ENCODE measurements at places on chromosomes 2 and 18.

DNA sequence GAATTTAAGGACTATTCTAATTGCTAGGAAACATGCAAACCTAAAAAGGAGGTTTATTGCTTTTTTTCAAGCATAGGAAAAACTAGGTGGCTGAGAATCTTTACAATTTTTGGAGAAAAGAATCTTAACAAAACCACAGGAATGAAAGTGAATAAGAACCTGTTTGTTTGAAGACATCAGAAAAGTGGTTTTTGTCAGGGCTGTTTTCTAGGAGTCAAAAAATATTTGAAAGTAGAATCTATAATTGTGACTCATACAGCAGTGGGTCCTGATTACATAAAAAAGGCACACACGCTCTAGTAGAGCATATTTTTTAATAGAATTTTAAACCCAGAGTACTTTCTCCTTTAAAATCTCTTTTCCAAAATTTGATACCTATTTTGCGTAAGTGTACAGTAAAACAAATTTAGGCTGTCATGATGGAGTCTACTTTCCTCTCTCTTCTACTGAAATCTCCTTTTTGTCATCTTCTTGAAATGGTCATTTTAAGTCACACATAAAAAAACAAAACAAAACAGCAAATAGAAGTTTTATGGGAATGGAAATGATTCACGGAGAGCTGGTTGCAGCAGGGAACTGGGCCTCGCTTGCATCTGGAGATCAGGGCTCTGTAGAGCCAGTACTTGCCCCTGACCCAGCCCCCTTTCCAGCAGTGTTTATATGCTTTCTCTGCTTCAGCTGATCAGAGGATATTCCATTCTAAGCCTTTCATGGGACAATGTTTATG lies 59.1 kb upstream of the PELI1 start:
- no peak for DNase-seq

GRCh38 chr18:9354256-9354655 lies 19.7 kb downstream of the TWSG1 start:
- no peak for DNase-seq

GRCh38 chr18:59359576-59359952 lies 499 bp upstream of the LMAN1 start:
- DNase-seq = no peak

- no peak for DNase-seq
Measured at GRCh38 chr2:170393861-170394498, 216.0 kb downstream of the MYO3B start.

DNA sequence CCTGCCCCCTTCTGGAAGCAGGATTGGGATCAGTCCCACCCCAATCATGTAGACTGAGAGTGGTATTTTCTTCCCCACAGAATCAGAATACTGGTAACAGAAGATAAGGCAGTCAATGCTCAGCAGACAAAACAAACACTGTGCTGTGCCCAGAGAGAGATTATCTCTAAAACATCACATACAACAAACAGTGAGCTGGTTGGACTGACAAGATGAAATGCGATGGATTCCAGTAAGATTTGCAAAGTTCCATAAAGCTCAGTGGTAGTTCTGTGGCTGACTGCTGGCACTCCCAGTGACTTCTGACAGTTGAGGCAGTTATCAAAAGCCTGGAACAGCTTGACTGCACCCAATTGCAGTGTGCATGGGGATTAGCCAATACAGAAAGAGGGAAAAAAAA lies 311.5 kb upstream of the MGAT5 start:
- no peak for DNase-seq

DNA sequence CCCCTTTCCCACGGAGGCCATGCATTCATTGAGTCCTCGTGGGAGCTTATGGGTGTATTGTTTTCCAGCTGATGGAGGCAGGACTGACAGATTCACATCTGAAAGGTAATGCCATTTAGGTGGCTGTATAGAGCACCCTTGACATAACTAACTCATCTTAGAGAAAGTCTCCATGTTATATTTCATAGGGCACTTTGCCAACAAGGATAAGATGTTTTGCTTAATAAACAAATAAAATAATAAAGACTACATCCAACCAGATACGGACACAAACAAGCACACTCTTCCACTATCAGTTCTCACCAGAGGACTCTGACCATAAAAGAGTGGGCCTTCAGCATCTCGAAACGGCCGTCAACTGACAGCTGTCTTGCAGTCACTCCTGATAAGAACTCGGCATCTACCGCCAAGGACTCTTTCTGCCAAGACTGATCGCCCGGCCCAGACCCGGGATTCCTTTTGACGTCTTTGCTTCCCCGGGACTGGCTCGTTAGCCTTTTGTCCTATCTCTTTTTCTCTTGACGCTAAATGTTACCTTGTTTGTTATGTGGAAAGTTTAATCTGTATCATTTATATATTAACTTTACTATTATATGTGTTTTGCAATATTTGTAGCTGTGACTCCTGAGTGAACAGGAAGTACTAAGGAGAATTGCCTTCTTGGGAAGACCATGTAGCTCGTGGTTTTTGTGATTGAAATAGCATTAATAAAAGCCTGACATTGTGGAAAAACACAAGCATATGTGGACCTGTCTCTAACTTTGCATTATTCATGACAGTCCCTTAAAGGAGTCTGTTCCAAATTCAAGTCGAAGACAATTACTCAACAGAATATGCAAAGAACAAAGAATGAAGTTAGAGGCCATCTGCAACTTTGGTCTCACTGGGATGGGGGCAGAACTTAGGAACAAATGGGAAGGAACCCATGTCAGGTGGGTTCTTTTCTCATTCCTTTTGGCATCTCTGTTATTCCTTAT lies 195.1 kb downstream of the LPIN1 start:
- no peak for DNase-seq

GRCh38 chr2:239917125-239917956 lies 107.8 kb downstream of the NDUFA10 start:
- no peak for DNase-seq

- DNase-seq = no peak
Measured at GRCh38 chr2:69380072-69380917, 6.7 kb downstream of the GFPT1 start.

- DNase-seq = no peak
Measured at GRCh38 chr2:188964976-188965546, 9.1 kb upstream of the COL3A1 start.

DNA sequence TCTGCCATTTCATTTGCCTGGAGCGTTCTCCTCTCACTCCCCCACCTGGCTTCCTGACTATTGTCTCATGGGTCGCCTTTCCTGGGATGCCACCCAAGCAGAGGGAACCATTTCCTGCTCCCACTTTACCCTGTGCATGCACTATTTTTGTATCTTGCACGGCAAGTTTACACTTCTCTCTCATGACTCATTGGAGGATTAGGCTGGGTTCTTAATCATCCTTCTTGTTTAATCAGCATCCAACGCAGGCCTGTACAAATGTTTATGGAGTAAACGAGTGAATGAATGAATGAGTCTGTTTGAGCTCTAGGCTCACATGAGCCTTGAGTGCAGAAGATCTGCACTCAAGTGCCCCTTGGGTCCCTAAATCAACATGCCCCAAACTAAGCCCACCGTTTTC lies 3.8 kb upstream of the ARHGAP25 start:
- no peak for DNase-seq
